ENCODE measurements at places on chromosomes 12 and 14. TPM values are rescaled to one million over a fixed set of nuclear protein-coding genes. Genes with fewer than 3 reads are reported as not detected.

Gene SLC39A5
- 1.6 TPM for total RNA-seq

Gene CLEC6A
- not detected for total RNA-seq

Gene NRL
- total RNA-seq, result 1.2 TPM

Gene PROX2
- total RNA-seq, result not detected

Gene LPCAT3
- total RNA-seq, result 29.5 TPM

Gene TRIAP1
- 57.5 TPM for total RNA-seq

Gene RPL41
- 3,831 TPM for total RNA-seq

Gene DNAJC22
- not detected for total RNA-seq

Gene TRHDE
- not detected for total RNA-seq

Gene RPGRIP1
- not detected for total RNA-seq

Gene KCNA1
- total RNA-seq, result not detected

Gene DHRS4
- total RNA-seq, result 17.6 TPM

Gene RND1
- total RNA-seq, result 5.7 TPM

Gene P2RX7
- total RNA-seq, result 6.2 TPM

Gene IL22
- total RNA-seq, result 3.1 TPM

Gene RPL10L
- not detected for total RNA-seq

Gene MYO1A
- total RNA-seq, result 1.7 TPM

Gene CHMP4A
- total RNA-seq, result 88.0 TPM

Gene RBM19
- total RNA-seq, result 105 TPM

Gene ERBB3
- 0.14 TPM for total RNA-seq

Gene GLTP
- total RNA-seq, result 28.2 TPM

Gene CHPT1
- total RNA-seq, result 13.9 TPM

Gene TSPAN8
- not detected for total RNA-seq

All from activated CD4-positive, alpha-beta T cell treated with anti-CD3 and anti-CD28 coated beads, Interleukin-2, amount 10 ng/mL, durations not matched to agents 24 days and 14 days (primary cell).